Activated CD8-positive, alpha-beta T cell treated with anti-CD3 and anti-CD28 coated beads, Interleukin-2, amount 10 ng/mL, durations not matched to agents 7 days and 5 days (primary cell): ENCODE measurements at places on chromosomes 6 and 20.

DNA sequence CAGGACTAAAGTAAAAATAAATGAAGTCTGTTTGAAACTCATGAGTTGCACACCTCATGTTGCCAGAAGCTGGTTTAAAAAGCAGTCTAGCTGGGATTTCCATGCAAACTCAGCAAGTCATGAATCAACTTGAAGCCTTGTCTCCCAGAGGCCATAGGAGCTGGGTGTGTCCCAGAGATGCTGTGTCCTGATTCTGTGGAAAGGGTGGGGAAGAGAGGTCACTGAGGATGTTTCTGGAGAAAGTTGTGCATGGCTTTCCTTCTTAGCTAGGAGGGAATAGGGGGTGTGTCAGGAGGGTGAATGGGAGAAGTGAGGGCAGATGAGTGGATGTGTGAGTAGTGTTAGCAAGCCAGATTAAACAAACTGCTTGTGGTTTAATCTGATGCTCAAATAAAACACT, 111.3 kb downstream of the ADAT2 start:
- no peak for DNase-seq

GRCh38 chr6:154908723-154909122, 86.4 kb upstream of the TIAM2 start:
- DNase-seq = no peak

- no peak for DNase-seq
Observed at GRCh38 chr6:163331245-163331644, 83.3 kb upstream of the QKI start.

DNA sequence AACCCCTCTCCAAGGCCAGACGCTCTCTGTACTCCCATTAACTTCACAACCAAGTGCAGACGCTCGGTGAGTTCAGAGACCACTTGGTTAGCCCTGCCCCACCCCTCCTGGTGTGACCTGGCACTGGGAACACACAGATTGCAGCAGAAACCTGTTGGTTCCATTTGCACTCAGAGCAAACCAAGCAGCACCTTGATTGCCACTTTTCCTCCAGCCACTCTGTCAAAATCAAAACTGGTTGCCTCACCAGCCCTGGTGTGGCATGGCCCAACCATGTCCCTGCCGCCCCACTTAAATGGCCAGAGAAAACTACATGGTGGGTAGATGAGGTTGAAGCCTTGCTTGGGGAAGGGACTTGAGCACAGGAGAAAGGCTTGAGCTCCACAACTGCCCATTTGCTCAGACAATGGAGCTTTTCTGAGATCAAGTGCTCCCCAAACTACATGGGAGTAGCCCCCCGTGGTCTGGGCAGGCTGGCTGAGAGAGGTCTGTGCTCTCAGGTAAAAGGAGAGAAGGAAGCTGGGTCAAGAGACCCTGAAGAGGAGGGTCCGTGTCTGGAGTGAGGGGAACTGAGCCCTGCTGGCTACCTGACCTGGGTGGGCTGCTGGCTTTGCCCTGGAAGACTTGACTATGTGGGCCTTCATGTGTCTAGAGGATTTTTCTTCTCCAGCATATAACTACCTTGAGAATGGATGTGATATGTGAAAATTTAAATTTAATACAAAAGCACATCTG, 43.4 kb downstream of the PLCG1 start:
- peak; percentile 17 for DNase-seq

- DNase-seq = no peak
Observed at GRCh38 chr6:7681449-7681848, 44.5 kb upstream of the BMP6 start.

GRCh38 chr20:8744228-8744844, 324.6 kb upstream of the PLCB4 start:
- no peak for DNase-seq

DNA sequence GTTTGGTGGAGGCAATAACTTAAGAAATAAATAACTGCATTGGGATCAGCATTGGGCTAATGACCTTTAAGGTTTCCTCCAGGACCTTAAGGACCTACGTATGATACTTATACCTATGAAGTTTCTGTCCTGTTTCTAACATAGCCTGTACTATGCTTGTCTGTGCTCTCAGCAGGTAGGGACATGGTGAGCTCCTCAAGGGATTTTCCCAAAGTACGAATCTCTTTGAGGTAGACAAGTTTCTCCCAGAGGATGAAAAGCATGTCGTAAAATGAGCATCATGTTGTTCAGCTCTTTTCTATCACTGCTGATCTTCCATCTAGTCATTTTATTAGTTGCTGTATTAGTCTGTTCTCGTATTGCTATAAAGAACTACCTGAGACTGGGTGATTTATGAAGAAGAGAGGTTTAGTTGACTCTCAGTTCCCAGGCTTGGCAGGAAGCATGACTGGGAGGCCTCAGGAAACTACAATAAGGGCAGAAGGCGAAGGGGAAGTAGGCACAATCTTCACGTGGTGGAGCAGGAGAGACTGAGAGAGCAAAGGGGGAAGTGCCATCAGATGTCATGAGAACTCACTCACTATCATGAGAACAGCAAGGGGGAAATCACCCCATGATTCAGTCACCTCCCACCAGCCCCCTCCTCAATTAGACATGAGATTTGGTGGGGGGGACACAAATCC, 77.8 kb upstream of the TGM3 start:
- DNase-seq = no peak

DNA sequence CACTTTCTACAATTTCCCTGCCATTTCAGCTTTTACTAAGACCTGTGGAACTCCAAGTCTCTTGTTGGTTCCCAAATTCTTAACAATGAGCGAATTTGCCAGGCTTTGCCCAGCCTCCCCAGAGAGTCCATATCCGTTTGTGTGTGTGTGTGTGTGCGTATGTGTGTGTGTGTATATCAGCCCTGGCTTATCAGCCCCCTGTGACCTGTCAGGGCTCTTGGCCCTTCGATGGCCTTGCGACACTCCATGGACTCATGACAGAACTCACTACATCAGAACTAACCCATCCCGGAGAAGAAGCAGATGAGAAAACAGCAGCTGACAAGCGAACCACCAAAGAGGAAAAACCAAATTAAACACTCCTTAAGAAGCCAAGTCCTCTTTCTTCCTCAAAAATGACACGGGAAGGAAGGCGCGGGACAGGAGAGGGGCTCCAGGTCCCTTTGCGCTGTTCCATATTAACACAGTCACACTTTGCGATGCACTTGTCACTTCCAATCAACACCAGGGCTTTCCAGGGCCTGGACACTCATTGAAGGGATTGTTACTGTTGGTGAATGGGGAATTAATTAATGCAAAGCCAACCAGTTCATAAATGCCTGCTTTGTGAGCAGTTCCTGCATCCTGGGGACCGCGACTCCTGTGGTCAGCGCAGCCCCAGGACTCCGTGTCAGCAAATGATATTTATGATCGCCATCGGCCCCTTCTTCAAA, 524.0 kb downstream of the CD83 start:
- no peak for DNase-seq

- no peak for DNase-seq
Observed at GRCh38 chr6:46648869-46649492, 3.6 kb downstream of the CYP39A1 start.

- DNase-seq = no peak
Observed at GRCh38 chr6:149891259-149891658, 6.7 kb downstream of the RAET1E start.

GRCh38 chr6:31266567-31267360, 5.1 kb downstream of the HLA-C start:
- DNase-seq = no peak

DNA sequence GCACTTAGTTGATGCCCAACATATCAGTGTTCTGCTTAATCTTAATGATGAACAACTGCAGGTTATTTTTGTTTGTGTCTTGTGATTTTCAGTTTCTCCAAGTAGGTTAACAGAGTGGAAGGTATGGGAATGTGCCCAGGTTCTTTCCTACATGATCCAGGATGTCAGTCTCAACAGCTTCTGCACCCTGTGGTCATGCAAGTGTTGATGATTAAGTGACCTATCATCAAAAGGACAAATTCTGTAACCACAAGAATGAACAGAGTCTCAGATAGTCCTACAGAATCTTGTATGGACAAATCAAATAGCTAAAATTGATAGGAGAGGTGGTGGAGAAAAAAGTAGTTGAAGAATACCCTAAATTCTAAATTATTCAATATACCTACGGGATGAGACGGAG, 26.1 kb downstream of the MAN1A1 start:
- DNase-seq = no peak

GRCh38 chr6:91106083-91106482, 519.2 kb upstream of the MAP3K7 start:
- no peak for DNase-seq

- DNase-seq = peak; percentile 17
Observed at GRCh38 chr20:24915440-24915839, 33.6 kb upstream of the CST7 start.

DNA sequence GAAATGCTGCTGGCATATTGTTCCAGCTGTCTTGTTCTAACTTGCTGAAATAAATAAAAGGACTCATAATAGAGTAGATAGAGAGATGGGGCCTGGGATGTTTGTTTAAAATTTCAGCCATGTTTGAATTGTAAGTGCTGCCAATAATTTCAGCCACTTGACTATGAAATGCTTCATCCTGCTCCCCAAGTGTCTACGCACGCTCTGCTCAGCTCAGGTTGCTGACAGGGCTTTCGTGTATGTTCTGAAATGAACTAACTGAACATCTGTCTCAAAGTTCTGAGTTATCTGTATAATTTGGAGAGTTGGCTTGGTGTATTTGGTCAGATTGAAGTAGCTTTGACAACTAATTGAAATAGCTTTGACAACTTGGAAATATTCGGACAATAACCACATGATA, 387.8 kb downstream of the BMP2 start:
- no peak for DNase-seq

DNA sequence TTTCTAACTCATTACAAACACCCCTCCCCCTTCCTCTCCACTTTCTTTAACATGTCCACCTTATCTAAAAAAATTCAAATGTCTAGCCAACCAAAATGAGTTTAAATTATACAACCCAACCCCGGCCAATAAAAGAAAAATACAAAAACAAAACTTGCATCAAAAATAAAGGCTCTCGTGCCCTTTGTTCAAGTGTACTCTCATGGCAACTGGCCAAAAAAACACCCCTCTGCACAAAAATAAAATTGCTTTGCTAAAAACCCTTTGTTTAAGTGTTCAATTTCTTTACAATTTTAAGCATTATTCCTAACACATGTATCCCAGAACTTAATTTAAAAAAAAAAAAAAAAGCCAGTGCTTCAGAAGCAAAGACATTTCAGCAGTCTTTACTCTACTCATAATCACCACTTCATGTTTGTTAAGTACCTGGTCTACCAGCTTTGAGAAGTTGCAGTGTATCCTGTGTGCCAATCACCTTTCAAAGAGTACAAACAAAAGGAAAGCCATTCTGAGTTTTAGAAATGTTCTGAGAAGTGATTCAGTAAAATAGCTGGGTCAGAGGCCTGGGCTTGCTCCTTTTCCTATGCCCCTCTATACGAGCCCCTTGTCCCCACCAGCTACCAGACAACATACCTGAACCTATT, 87.5 kb downstream of the MDN1 start:
- no peak for DNase-seq

- no peak for DNase-seq
Observed at GRCh38 chr6:155534678-155535077, 79.0 kb upstream of the NOX3 start.

DNA sequence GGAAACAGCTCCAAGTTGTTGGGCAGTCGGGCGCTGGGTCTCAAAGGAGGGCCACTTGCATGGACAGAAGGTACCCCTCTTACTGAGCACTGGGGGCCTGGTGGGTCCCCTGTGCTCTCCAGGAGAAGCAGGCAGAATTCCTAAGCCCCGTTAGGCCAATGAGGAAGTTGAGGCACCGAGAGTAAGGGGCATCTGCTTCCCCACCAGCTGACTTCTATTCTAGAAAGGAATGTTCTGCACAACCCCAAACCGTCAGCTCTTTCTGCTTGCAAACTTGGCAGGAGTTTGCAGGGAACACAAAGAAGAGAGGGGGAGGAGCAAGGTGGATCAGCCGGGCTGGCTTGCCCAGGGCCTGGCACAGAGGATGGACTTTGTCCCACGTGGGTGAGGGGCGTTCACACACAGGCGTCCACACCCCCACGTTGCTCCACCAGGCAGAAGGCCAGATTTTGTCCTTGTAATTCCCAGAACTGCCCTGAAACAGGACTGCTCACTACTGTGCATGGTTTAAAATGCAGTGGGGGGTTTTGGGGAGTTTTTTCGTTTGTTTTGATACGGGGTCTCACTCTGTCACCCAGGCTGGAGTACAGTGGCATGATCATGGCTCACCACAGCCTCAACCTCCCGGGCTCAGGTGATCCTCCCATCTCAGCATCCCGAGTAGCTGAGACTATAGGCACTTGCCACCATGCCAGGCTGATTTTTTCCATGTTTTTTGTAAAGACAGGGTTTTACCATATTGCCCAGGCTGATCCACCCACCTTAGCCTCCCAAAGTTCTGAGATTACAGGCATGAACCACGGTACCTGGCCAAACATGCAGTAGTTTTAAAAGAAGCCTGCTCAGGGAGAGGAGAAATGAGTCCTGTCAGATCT, 93.3 kb downstream of the SNX5 start:
- no peak for DNase-seq

DNA sequence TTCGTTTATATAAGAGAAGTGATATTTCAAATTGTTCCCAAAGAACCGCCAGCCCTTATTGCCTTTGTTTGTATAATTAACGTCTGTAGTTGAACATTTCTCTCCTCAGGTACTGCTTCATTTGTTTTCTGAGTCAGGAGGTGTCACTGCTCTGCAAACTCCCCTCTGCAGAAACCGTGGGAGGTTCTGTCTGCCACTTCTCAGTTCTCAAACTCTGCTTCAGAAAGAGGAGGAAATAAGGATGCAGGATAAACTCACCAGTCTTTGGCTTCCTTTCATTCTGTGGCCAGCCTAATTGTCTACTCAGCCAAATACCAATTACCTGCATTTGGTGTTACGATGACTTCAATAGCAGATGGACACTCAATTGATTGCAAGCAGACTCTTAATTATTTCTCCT, 149.8 kb downstream of the PAK5 start:
- DNase-seq = no peak

GRCh38 chr6:156430386-156430785, 346.8 kb upstream of the ARID1B start:
- DNase-seq = no peak

- DNase-seq = no peak
Observed at GRCh38 chr6:142322504-142323198, 20.8 kb downstream of the ADGRG6 start.

- DNase-seq = no peak
Observed at GRCh38 chr6:64774881-64775280, 932.1 kb downstream of the EYS start.

DNA sequence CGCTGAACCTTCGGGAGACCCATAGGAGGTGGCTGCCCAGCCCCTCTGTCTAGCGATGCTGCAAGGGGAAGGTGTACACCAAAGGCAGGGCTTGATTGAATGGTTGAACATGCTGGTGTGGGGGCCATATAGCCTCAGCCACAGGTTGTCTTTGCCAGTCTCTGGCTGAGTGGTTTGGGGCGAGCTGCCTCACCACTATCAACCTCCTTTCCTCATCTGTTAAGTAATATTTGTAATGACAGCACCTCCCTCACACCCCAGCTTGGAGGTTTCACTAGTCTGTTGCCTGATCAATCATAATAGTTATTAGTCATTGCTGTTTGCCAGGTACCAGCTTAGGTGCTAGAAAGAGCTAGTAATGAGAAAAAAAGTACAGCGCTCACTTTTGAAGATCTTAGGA, 11.8 kb upstream of the ZNF831 start:
- DNase-seq = no peak
